Pancreas (tissue), 10 donors: ENCODE measurements at places on chromosomes 5 and 9. TPM values are rescaled to one million over a fixed set of nuclear protein-coding genes. Genes with fewer than 3 reads are reported as not detected.

The SHC3 gene
- total RNA-seq, result 3.6 TPM

The IRX1 gene
- total RNA-seq, result 0.38 TPM

The HAVCR2 gene
- total RNA-seq, result 10.3 TPM

The AQP7 gene
- 1.3 TPM for total RNA-seq

The SOHLH1 gene
- not detected for total RNA-seq

The SLC6A7 gene
- total RNA-seq, result not detected

The CORO2A gene
- total RNA-seq, result 0.37 TPM

The ZNF879 gene
- 1.5 TPM for total RNA-seq

The PFDN1 gene
- total RNA-seq, result 10.5 TPM

The TAF1L gene
- not detected for total RNA-seq

The SH3PXD2B gene
- 10.9 TPM for total RNA-seq

The NME5 gene
- total RNA-seq, result 2.4 TPM

The TLX3 gene
- not detected for total RNA-seq

The TRPM3 gene
- total RNA-seq, result 0.87 TPM

The COL27A1 gene
- total RNA-seq, result 20.3 TPM

The C7 gene
- total RNA-seq, result 215 TPM

The IFNA6 gene
- total RNA-seq, result not detected

The ANKRD18A gene
- 5.9 TPM for total RNA-seq

The FOXD1 gene
- total RNA-seq, result not detected

The STKLD1 gene
- total RNA-seq, result 0.31 TPM

The BRD3OS gene
- 6.2 TPM for total RNA-seq

The DNAJA1 gene
- 65.5 TPM for total RNA-seq

The MRPS27 gene
- total RNA-seq, result 21.2 TPM

The SKP2 gene
- 8.7 TPM for total RNA-seq

The ANKRD34B gene
- not detected for total RNA-seq

The LHX2 gene
- total RNA-seq, result not detected

The PRSS3 gene
- 341 TPM for total RNA-seq

The GABRP gene
- total RNA-seq, result 0.23 TPM

The ZCCHC7 gene
- total RNA-seq, result 13.5 TPM

The GM2A gene
- total RNA-seq, result 8.8 TPM

The GPRIN1 gene
- total RNA-seq, result 0.41 TPM

The SCAI gene
- 4.1 TPM for total RNA-seq

The GALNT12 gene
- 12.2 TPM for total RNA-seq

The DMRT3 gene
- total RNA-seq, result not detected

The FAM200C gene
- total RNA-seq, result 3.7 TPM

The PCDHA9 gene
- 0.23 TPM for total RNA-seq

The IL9 gene
- total RNA-seq, result not detected

The PHF24 gene
- 0.19 TPM for total RNA-seq

The PCDHA3 gene
- total RNA-seq, result 0.69 TPM

The OR1N2 gene
- total RNA-seq, result not detected

The PGM5 gene
- total RNA-seq, result 2.6 TPM

The C5orf15 gene
- total RNA-seq, result 16.6 TPM

The TOR2A gene
- 6.2 TPM for total RNA-seq

The RAB3C gene
- 8.1 TPM for total RNA-seq

The GPR21 gene
- total RNA-seq, result 0.75 TPM

The GABRA1 gene
- not detected for total RNA-seq

The PTTG1 gene
- total RNA-seq, result 0.81 TPM

The OTP gene
- not detected for total RNA-seq

The SLC28A3 gene
- total RNA-seq, result 7.0 TPM

The TAF11L10 gene
- total RNA-seq, result not detected

The LECT2 gene
- total RNA-seq, result not detected

The UNC13B gene
- 33.8 TPM for total RNA-seq

The PCDHA1 gene
- 0.13 TPM for total RNA-seq

The C5orf58 gene
- not detected for total RNA-seq

The HCN1 gene
- 1.5 TPM for total RNA-seq

The TMEM215 gene
- not detected for total RNA-seq

The JMY gene
- 6.7 TPM for total RNA-seq
